ENCODE measurements at places on chromosomes 7 and 10. TPM values are rescaled to one million over a fixed set of nuclear protein-coding genes. Genes with fewer than 3 reads are reported as not detected.

GRCh38 chr7:26188206-26188956 lies 12.2 kb downstream of the HNRNPA2B1 start:
- DNase-seq, result no peak
- peaks cover 52% of the 10 kb centered on the region for H3K36me3 ChIP-seq
- H3K4me1 ChIP-seq, result peaks cover 21% of the 10 kb centered on the region
- no peaks in the 10 kb centered on the region for H3K27me3 ChIP-seq

DNA sequence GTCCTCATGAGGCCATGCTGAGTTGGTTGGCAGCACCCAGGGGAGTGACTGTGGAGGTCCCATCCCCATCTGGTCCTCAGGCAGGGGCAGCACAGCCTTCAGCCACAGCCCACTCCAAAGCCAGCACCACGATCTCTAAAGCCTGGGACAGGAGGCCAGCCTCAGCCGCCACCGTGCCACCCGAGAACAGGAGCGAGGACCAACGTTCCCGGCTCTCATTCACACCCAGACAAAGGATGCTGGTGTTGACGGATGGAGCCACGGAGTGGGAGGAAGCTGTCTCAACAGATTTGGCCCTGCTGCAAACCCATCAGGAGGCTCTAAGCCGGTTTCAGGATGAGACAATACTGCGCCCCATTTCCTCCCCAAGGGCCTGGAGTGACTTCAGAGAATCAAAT lies 42.7 kb upstream of the PPP2R2D start:
- H3K36me3 ChIP-seq, result no peaks in the 10 kb centered on the region
- no peak overlapping the region for H3K4me3 ChIP-seq
- no peak overlapping the region for H3K27ac ChIP-seq
- DNase-seq, result peak; percentile 52
- no peaks in the 10 kb centered on the region for H3K27me3 ChIP-seq

- no peaks in the 10 kb centered on the region for H3K27me3 ChIP-seq
- no peak overlapping the region for H3K4me3 ChIP-seq
- no peak overlapping the region for H3K27ac ChIP-seq
- DNase-seq, result no peak
These were observed 141.5 kb downstream of the PPP1R17 start for GRCh38 chr7:31828520-31828919.

DNA sequence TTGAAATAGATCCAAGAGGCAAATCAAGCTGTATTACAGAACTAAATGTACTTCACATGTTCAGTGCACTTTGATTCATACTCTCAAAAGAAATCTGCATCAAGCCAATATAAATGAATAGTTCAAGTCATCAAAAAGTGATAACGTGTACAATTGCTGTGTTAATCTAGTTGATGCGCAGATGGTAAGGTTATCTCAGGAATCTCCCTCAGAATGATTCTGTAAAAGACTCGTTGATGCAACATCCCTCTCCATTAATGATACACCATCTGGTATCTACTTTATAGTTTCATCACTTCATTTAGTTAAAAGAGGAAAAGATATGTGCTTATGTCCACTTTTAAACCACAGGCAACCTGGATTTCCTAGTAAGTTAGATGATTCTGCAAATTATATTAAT lies 200.6 kb downstream of the CHCHD3 start:
- H3K4me1 ChIP-seq, result no peaks in the 10 kb centered on the region
- H3K4me3 ChIP-seq, result no peak overlapping the region
- DNase-seq, result no peak
- no peaks in the 10 kb centered on the region for H3K36me3 ChIP-seq
- H3K27ac ChIP-seq, result no peak overlapping the region

DNA sequence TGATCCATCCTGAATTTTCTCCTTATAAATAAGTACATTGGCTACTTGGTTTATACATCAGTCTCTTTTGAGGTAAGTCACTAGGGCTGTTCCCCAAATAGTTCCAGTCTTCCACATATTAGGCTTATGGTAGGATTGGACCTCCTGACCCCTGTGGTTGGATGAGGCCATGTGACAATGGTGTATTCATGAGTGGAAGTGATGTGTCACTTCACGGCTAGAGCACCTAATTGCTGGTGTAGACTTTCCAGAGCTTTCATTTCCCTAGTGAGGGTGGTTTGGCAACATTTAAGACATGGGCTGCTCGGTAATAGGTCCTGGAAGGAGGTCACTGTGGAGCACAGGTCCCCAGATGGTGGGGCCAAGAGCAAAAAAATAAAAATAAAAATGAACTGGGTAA lies 141.2 kb upstream of the ABCB5 start:
- no peaks in the 10 kb centered on the region for H3K36me3 ChIP-seq
- H3K27me3 ChIP-seq, result no peaks in the 10 kb centered on the region
- DNase-seq, result no peak
- no peak overlapping the region for H3K4me3 ChIP-seq
- no peaks in the 10 kb centered on the region for H3K4me1 ChIP-seq

DNA sequence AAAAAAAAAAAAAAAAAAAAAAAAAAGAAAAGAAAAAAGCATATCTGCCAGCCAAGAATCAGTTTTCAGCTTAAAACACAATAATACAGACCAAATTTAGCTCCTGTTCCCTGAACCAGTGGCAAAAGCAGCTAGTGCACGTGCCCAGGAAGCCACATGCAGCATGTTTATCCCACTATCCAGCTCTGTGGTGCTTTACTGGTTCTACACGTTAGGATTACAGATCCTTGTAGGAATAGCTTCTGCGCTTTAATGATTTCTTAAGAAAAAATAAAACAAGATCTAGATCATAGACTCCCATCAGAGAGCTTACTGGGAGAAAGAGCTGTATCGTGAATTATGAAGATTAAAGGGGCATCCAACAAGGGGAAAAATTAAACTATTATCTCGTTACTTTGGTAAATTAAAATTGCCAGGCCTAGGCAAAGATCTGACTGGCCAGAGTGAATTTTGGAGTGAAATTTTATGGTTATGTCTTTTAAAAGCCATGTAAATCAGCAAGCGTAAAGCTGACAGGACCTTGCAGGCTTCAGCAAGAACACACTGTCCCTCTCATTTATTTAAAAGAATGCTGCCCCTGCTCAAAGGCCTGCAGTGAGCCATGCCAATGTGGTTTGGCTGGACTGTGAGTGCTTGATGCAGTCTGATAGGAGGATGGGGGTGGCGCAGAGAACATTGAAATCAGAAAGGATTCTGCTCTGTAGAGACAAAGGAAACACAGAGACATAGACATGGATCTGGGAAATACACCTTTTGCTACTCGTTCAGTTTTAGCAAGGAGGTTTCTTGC lies 177.3 kb upstream of the PHYHIPL start:
- no peak overlapping the region for H3K4me3 ChIP-seq
- no peaks in the 10 kb centered on the region for H3K36me3 ChIP-seq
- H3K27me3 ChIP-seq, result no peaks in the 10 kb centered on the region
- peaks cover 4% of the 10 kb centered on the region for H3K4me1 ChIP-seq

DNA sequence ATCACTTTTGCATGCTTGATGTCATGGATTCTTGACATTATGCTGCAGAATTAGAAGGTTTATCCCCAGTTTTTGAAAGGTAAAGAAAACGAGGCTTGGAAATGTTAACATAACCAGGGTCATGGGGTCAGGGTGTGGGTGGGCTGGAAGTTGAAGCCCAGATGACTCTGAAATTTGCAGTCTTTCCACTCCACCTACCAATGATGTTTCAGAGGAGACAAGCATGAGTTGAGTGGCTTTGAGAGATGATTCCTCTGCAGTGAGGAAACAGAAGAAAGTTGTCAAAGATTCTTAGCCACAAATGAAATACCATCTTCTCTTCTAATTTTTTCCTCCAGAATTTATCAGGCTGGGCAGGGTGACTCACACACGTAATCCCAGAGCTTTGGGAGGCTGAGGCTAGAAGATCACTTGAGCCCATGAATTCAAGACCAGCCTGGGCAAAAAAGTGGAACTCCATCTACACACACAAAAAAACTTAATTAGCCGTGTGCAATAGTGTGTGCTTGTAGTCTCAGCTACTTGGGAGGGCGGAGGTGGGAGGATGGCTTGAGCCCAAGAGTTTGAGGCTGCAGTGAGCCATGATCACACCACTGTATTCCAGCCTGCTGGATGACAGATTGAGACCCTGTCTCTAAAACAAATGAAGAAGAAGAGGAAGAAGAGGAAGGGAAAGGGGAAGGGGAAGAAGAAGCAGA lies 239.1 kb upstream of the AUTS2 start:
- no peak overlapping the region for H3K4me3 ChIP-seq
- H3K27ac ChIP-seq, result no peak overlapping the region
- H3K27me3 ChIP-seq, result no peaks in the 10 kb centered on the region
- H3K4me1 ChIP-seq, result no peaks in the 10 kb centered on the region
- no peak for DNase-seq

GRCh38 chr7:11758627-11759111 lies 73.3 kb downstream of the THSD7A start:
- no peak overlapping the region for H3K27ac ChIP-seq
- no peak overlapping the region for H3K4me3 ChIP-seq
- no peaks in the 10 kb centered on the region for H3K4me1 ChIP-seq
- no peaks in the 10 kb centered on the region for H3K27me3 ChIP-seq

DNA sequence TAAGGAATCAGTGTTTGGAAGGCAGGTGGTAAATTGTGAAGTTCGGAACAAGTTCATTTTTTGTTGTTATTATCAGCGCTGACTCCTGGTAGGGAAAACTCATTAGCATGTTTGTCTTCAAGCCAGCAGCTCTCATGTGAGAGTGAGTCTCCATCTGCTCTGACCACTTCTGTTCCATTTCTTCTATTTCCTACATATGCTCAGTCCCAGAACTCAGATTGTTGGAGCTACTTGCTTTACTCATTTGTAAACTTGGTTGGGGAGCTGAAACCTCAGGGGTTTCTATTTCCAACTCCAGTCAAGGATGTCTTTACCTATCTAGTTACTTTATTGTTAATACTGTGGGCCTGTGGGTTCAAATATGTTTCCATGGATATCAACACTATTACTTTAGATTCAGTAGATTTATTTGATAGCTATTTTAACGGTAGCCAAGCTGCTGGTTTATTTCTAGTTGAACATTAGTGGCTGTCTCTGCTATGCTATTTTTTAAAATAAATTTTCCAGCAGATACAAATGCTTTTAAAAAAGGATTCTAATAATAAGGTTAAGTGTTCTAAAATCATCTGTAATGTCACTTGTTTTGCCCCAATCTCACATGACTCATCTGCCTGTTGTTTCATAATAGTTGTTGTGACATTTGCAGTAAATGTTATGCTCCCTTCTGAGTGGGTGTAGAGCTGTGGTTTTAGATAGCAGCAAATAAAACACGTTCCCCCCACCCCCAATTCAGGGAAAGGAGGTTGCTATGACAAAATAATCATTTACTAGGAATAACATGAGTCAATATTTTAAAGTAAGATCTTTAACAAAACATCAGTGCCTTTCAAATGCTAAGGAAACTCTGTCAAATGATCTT lies 143.3 kb downstream of the HDAC9 start:
- no peak for DNase-seq
- H3K4me1 ChIP-seq, result no peaks in the 10 kb centered on the region
- H3K27me3 ChIP-seq, result no peaks in the 10 kb centered on the region
- H3K4me3 ChIP-seq, result no peak overlapping the region
- H3K27ac ChIP-seq, result peak overlapping the region; percentile 20

GRCh38 chr7:93559639-93560491 lies 14.7 kb downstream of the CALCR start:
- no peak for DNase-seq
- no peak overlapping the region for H3K4me3 ChIP-seq
- no peaks in the 10 kb centered on the region for H3K4me1 ChIP-seq
- H3K27ac ChIP-seq, result no peak overlapping the region
- H3K36me3 ChIP-seq, result no peaks in the 10 kb centered on the region

GRCh38 chr7:84549409-84549808 lies 354.8 kb upstream of the SEMA3A start:
- DNase-seq, result no peak
- H3K27me3 ChIP-seq, result no peaks in the 10 kb centered on the region
- no peak overlapping the region for H3K4me3 ChIP-seq
- no peaks in the 10 kb centered on the region for H3K4me1 ChIP-seq
- no peaks in the 10 kb centered on the region for H3K36me3 ChIP-seq

PTN gene
- 10.4 TPM for total RNA-seq

AKR1C4 gene
- not detected for total RNA-seq

AKR1B15 gene
- total RNA-seq, result not detected

Data from ascending aorta (tissue), 2 donors.